Activated CD4-positive, alpha-beta T cell treated with anti-CD3 and anti-CD28 coated beads, Interleukin-10, Interleukin-2, amounts not matched to agents 100 ng/mL and 50 ng/mL, durations not matched to agents 16 hours and 8 hours (primary cell): ENCODE measurements at places on chromosomes 2 and 18.

- DNase-seq, result no peak
Observed at GRCh38 chr2:129820908-129821307, 158.6 kb upstream of the RAB6C start.

DNA sequence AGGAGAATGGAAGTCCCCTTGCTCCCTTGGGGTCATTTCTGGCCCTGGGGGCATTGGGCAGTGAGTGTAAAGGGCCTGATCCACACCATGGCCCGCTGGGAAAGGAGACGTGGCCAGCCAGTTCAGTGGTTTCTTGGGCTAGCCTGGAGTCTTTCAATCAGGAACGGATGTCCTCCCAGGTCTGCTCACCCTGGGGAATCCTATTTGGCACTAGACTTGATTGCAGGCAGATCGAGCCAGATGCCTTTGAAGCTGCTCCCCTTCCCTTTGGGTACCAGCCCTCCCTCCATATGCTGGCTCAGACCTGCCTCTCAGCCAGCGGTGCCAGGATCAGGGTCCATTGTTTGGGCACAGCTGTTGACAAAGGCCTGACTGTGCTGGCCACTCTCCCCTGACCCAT is 11.0 kb downstream of the FBLN7 start:
- no peak for DNase-seq

DNA sequence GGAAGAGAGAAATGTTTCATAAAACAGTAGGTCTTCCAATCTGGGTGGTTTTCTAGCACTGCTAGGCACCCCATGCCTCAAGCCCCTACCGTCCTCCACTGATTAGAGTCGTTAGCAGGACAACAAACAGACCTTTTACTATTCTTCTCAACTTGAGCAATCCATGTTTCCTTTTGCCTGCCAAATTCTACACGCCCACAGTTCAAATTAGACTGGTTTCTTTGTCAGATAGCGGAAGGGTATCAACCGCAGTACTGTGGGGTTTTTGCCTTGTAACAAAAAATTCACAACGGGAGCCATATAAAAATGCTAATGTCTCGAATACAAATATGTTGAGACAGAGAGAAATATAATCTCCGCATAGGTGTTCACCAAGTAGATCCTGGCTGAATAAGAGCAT is 59.9 kb downstream of the VIT start:
- DNase-seq, result no peak

- no peak for DNase-seq
Observed at GRCh38 chr2:80054346-80054675, 250.2 kb downstream of the LRRTM1 start.

GRCh38 chr2:12684471-12684936 is 32.2 kb upstream of the TRIB2 start:
- DNase-seq, result no peak

DNA sequence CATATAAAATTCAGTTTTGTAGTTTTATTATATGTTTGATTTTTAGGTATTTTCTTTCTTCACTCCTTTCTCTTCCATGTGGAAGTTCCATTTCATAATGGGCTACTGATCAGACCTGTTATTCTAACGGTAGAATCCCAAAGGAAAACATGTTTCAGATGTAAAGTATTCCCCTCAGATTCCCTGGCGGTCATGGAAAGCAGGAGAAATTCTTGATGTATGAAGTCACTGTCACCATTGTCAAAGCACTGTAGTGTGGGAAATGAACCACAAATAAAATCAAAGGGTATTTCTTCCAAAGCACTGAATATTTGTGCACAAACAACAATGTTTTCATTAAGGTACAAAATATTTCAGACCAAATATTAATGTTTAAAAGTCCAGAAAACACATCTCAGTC is 237.3 kb upstream of the KLHL14 start:
- no peak for DNase-seq

- no peak for DNase-seq
Observed at GRCh38 chr18:36485772-36486171, 188.3 kb downstream of the FHOD3 start.

- DNase-seq, result no peak
Observed at GRCh38 chr18:2536493-2536892, 34.8 kb downstream of the METTL4 start.

GRCh38 chr18:2402084-2402483 is 169.2 kb downstream of the METTL4 start:
- no peak for DNase-seq

- no peak for DNase-seq
Observed at GRCh38 chr18:48459465-48459864, 50.3 kb upstream of the ZBTB7C start.

- DNase-seq, result no peak
Observed at GRCh38 chr18:319720-320119, 51.9 kb upstream of the THOC1 start.

DNA sequence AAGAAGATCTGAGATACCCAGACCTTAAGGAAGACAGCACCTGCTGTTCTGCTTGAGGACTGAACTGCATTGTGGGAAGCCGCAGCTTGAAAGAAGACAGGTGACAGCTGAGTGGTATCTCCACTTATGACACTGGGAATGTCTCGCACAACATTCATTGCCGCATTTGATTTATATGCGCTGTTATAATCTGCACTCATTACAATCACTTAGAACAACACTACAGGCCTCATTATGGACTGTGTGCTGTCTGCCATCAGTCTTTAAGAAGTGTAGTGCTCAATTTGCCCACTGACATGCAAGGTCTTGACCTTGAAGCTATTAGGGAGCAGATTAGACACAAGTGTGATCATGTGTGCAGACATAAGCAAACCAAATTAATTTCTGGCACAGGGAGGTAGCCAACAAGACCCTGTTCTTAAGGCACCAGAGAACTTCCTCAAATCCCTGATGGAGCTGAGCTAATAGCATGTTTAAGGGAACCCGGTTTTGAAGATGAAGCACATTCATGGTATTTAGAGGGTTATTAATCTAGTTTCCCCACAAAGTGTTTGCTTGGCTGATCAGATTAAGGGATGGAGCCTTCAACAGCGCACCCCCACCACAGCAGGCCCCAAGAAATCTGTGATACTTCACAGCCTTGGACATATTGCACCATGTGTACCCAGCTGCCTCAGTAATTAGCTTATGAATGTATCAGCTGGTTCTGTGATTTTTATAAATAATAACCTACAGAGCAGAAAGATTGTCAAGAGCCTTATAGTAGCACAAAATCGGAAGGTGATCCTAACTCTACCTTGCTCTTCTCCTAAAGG is 146.8 kb downstream of the SATB2 start:
- DNase-seq, result no peak

- DNase-seq, result no peak
Observed at GRCh38 chr2:11899264-11899818, 152.9 kb downstream of the LPIN1 start.

- no peak for DNase-seq
Observed at GRCh38 chr18:64850791-64851190, 701.9 kb upstream of the LINC00305 start.

DNA sequence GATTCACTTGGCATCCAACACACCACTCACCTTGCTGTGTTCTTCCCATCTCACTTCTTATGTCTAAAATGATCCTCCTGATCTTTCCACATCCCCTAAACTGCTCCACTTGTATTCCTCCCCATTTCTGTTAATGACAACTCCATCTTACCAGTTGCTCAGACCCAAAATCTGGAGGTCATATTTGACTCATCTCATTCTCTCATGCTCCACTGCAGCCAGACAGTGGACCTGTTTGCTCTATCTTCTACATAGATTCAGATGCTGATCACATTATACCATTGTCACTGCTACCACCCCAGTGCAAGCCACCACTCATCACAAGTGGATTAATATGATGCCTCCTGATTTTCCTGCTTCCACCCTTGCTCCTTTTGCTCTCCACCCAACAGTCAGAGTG is 7.9 kb upstream of the NABP1 start:
- no peak for DNase-seq

GRCh38 chr18:57539702-57540101 is 46.8 kb downstream of the FECH start:
- DNase-seq, result no peak

GRCh38 chr2:217995731-217996231 is 7.0 kb downstream of the TNS1 start:
- DNase-seq, result no peak

DNA sequence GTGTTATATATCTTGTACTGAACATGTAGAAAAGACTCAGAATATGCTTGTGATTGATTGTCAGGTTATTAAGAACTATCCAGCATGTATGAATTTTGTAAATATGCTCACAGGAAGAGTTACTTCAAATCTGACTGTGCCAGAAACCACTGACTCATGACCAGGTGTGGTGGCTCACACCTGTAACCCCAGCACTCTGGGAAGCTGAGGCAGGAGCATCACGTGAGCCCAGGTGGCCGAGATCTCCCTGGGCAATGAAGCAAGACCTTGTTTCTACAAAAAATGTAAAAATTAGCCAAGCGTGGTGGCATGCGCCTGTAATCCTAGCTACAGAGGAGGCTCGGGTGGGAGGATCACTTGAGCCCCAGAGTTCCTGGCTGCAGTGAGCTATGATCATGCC is 126.6 kb downstream of the COMMD1 start:
- no peak for DNase-seq

- no peak for DNase-seq
Observed at GRCh38 chr2:88002359-88002707, 14.0 kb downstream of the RNU2-63P start.

- DNase-seq, result peak; percentile 1
Observed at GRCh38 chr2:62099523-62100175, 96.3 kb upstream of the B3GNT2 start.

DNA sequence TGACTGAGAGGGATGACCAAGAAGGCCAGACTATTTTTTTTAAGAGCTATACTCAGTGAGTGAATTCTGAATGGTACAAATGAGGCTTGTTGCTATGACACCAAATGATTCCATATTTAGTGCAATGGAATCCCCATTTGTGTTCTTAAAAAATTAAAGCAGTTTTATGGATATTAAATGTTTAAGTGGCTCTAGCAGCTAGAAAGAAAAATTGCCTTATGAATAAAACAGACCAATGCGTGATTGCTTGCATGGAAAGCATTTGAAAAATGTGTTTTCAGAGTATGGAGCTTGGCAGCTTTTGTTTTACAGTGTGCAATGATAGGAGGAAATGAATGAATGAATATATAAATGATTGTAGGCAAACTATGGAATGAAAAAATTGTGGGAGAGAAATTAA is 238.8 kb upstream of the DPP10 start:
- no peak for DNase-seq

GRCh38 chr18:44465381-44465841 is 215.3 kb upstream of the SETBP1 start:
- DNase-seq, result no peak

GRCh38 chr2:125455110-125455509 is 1200.8 kb upstream of the GYPC start:
- no peak for DNase-seq

GRCh38 chr2:119820275-119820674 is 60.6 kb downstream of the PTPN4 start:
- DNase-seq, result no peak

DNA sequence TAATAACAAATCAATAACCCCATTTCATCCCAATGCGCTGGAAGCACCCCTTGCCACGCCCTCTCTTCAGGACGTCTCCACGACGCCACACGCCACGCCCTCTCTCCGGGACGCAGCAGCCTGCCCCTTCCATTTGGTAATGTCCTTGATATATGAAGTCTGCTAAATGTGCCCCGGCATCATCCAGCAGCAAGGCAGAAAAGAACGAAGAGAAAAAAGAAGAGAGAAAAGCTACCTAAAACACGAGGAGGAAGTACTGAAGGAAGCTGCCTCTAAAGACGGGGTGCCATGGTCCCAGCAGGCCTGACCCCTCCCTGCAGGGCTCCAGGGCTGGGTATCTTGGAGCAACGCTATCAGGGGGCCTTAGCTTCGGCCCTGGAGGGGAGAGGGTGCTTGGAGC is 41.8 kb downstream of the CNGA3 start:
- no peak for DNase-seq

- DNase-seq, result no peak
Observed at GRCh38 chr2:75077909-75078308, 119.5 kb downstream of the POLE4 start.

DNA sequence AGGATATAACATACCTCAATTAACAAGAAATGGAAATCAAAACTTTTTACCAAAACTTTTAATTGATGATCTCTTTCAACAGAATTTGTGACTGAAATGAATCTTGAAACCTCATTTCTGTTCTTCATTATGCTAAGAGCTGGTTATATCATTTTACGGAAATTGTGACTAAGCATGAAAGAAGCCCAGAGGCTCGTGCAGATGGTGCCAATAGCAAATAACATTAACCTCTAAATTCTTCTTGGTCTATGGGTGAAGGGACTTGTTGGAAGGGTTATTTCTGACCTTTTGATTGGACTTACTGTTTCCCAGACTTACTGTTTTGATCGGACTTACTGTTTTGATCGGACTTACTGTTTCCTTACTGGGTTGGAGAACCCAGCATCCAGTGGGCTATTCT is 435.6 kb downstream of the TDRD15 start:
- no peak for DNase-seq

DNA sequence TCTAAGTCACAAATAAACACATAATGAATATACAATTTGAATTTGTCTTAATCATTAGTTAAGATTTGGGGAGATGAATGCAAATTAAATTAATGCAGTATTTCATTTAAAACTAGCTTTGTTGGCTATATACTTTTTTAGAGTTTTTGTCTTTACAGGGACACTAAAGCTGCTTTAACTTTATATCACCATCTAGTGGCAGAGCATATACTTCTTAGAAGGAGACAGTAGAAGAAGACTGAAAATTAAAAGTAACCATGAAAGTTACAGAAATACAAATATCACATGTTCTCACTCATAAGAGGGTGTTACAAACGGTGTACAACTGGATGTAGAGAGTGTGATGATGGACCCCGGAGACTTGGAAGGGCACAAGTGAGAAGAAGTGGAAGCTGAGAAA is 268.3 kb upstream of the NETO1 start:
- DNase-seq, result no peak

GRCh38 chr18:30623401-30624065 is 419.0 kb downstream of the DSC3 start:
- DNase-seq, result no peak

- DNase-seq, result no peak
Observed at GRCh38 chr2:124264551-124265091, 239.5 kb downstream of the CNTNAP5 start.

GRCh38 chr18:79756826-79757225 is 40.9 kb upstream of the KCNG2 start:
- no peak for DNase-seq

- no peak for DNase-seq
Observed at GRCh38 chr2:182229297-182229696, 197.5 kb downstream of the PDE1A start.

- no peak for DNase-seq
Observed at GRCh38 chr2:88942798-88943197, 251.3 kb downstream of the RPIA start.

GRCh38 chr2:3217646-3218045 is 160.0 kb downstream of the EIPR1 start:
- DNase-seq, result no peak
